ENCODE measurements at places on chromosomes 2 and 18. TPM values are rescaled to one million over a fixed set of nuclear protein-coding genes. Genes with fewer than 3 reads are reported as not detected.

DNA sequence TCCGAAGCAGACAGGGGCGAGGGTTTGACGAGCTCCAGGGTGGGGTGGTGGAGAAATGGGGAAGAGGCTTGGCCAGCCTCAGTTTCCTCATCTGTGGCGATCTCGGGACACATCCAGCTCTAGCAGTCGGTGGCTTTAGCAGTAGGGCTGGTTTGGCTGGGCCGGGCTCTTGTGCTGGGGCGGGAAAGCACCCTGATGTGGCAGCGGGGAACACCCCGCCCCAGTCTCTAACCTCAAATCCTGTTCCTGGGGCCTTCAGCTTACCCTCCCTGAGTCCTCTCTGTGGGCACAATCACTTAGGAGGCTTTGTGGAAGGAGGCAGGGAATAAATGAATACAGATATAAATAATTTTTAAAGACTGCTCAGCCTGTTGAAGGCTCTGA is 26.5 kb upstream of the MCFD2 start:
- DNase-seq, result peak; percentile 61

DNA sequence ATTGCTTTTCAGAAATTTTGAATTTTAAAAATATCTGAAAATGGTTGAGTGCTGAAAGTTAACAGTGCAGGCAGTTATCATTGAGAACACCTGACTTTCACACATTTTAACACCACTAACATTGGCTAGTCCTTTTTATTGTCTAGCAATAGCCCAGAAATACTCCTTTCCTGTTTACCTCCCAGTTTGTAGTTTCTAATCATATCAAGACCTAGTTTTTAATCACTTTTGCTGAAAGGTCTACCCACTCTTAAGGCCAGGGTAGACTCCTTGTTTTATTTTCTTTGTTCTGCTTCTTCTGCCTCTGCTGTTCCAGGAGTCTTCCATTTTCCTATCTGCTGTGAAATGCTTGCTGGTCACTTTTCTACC is 72.1 kb downstream of the UBE2E3 start:
- no peak for DNase-seq

DNA sequence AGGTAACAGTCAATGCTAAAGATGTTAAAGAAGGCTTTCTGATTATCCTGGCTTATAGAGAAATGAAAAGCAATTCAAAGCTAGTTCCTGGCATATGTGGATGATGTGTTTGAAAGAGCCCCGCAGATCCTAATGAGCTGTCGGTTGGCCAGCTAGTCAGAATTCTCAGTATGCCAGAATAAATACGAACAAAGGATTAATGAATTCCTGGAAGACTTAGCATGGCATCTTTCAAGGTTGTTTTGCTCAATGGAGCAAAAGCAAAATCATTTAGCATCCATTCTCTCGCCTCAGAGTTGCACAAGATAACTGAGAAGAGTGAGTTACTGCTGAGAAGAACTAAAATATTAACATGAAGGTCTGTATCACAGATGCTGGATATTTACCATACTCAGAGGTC is 307.6 kb downstream of the RIT2 start:
- DNase-seq, result no peak

DNA sequence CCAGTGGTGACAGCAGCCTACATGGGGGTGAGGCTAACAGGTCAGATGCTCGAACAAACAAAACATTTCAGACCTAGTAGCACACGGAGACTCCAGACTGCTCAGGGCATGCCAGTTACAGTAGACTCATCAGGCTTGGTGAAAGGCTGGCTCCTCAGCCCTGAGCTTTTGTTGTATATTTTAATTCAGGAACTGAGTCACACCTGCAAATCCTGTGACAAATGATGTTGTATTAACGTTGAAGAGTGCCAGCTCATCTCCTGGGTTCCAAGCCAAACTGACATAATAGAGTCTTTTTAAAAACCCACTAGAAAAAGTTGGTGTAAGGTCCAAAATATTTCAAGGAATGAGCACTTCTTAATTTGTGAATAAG is 65.3 kb downstream of the C1D start:
- DNase-seq, result no peak

GRCh38 chr2:97769308-97769707 is 55.9 kb downstream of the ZAP70 start:
- DNase-seq, result no peak

DNA sequence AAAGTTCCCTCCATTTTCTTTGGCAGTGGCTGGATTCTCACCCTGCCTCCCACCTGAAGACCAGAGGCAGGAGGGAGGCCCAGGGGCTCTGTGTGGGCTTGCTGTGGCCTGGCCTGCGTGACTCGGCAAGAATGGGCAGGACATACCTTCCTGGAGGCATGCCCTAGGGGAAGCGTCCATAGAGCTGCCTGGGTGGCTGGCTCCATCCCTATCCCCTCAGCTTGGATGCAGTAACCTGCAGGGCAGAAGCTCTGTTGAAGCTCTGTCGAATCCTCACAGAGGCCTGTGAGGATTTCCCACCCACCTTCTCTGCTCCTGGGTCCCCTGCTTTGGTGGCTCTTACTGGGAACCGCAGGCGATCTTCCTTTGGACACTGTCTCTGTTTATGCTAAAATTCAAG is 1.3 kb upstream of the PRSS56 start:
- DNase-seq, result no peak

Gene AP1S3
- total RNA-seq, result 18.0 TPM

Gene D2HGDH
- total RNA-seq, result 22.5 TPM

Gene PTPRM
- total RNA-seq, result 3.5 TPM

Gene POTEC
- total RNA-seq, result not detected

Gene KRTCAP3
- 4.8 TPM for total RNA-seq

Data from activated T-cell treated with anti-CD3 and anti-CD28 coated beads, Interleukin-2, amount 50 U/mL, for 4 hours (primary cell).